ENCODE measurements at places on chromosomes 6 and 20. TPM values are rescaled to one million over a fixed set of nuclear protein-coding genes. Genes with fewer than 3 reads are reported as not detected.

HLA-DRA gene
- total RNA-seq: 92.8 TPM

MAP3K5 gene
- 17.0 TPM for total RNA-seq

HNF4A gene
- 0.10 TPM for total RNA-seq

GPR6 gene
- not detected for total RNA-seq

PBX2 gene
- total RNA-seq: 51.6 TPM

TAGAP gene
- 4.5 TPM for total RNA-seq

BPIFA1 gene
- total RNA-seq: not detected

MYLIP gene
- 59.2 TPM for total RNA-seq

TOX2 gene
- 0.89 TPM for total RNA-seq

DDX27 gene
- 22.7 TPM for total RNA-seq

CCM2L gene
- 3.0 TPM for total RNA-seq

ARID1B gene
- total RNA-seq: 108 TPM

BCAS4 gene
- 2.1 TPM for total RNA-seq

DNA sequence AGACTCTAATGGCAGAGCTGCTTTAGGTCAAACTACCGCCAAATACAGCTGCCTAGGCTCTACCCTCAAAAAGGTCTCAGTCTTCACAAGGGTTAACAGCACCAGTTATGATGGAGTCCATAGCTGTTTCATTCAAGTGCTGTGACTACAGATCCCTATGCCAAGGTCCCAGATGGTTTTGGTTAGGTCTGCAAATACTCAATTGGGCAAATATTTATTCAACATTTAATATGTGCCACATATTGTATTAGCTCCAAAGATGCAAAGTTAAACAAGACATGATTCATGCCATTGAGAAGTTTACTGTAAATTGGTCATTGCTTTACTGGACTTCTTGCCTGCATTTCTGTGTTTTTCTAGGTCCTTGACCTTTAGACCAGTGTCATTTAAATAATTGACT, 55.8 kb upstream of the TFAP2D start:
- DNase-seq: no peak

DNA sequence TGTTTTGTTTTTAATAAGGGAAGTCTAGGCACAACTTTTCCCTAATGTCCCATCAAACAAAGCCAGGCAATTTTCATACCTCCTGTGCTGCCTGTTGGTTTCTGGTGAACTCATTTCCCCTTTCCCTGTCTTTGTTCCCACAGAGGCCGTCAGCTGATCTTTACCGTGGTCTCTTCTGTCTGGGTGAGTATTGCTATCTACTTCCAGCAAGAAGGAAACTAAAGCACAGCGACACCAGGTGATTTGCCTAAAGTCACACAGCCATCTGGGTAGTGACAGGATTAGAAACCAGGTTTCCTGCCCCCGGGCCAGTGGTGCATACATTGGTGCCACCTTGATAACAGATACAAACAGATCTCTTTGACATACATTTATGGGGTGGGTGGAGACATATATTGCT, 59.6 kb downstream of the RAB44 start:
- DNase-seq: no peak

DNA sequence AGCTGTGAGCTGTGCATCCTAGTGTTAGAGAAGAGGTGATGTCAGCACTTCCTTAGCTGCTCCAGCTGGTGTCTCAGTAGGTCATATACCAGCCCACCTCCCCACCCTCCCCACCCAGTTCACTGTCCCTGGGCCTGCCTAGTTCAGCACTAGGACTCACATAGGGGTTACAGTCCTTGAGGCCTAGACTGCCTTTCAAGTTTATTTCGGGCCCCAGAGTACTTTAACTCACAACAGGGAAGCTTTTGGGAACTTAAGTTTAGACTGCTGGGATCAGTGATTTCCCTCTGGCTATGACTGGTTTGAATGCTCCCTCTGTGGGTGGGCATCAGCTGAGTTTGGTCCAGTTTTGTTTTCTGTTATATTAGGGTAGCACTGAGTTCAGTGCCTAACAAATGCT, 139.2 kb upstream of the MMS22L start:
- DNase-seq: no peak

GRCh38 chr20:63881451-63882226, 13.3 kb upstream of the DNAJC5 start:
- no peak for DNase-seq

GRCh38 chr6:48881551-48881950, 581.5 kb downstream of the MMUT start:
- DNase-seq: no peak

DNA sequence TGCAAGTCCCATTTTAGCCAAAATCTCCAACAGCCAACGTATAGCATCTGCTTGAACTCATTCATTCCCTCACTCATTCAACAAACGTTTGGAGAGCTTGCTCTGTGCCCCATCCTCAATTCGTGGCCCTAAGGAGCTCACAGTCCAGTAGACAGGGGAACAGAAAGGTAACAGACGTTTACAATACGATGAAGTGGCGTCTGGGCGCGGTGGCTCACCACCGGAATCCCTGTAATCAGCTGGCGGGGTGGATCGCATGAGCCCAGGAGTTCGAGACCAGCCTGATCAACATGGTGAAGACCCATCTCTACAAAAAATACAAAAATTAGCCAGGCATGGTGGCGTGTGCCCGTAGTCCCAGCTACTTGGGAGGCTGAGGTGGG, 790 bp upstream of the E2F1 start:
- DNase-seq: no peak

DNA sequence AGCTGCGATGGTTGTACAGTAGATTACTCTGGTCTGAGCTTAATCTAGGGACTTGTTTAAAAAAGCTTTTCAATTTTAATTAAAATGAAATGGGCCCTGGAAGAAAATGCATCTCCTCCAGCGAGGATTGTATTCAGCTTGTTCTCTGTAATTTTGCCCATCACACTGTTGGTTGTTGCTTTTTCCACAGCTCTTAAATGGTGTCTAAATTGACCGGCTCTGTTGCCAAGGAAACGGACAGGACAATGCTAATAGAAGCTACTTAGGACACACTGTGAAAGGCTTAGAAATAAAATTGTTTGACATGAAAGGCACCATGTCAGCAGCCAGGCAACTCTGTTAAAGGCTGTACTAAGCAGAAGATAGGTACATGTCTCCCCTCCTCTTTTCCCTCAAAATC, 116.7 kb upstream of the NRSN1 start:
- no peak for DNase-seq

DNA sequence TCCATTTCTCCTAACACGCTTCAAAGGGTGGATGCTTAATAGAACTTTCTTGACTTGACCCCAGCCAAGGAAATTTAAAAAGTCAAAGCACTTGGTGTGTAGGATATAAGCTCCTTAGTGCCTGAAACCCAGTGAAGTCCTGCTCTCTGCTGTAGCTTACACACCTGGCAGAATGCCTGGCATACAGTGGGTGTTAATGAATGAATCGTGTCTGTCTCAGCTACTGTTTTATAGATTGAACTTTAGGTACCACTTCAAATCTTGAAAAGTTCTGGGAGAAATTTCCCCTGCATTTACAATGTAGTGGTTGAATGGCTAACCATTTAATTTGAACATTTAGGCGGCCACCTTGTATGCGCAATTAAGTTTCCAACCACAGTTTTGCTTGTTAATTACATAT, 70.5 kb upstream of the ZNF217 start:
- DNase-seq: no peak

- no peak for DNase-seq
Measured at GRCh38 chr6:105791583-105792318, 294.4 kb upstream of the PRDM1 start.

GRCh38 chr20:42740226-42740870, 449.4 kb downstream of the PTPRT start:
- no peak for DNase-seq

DNA sequence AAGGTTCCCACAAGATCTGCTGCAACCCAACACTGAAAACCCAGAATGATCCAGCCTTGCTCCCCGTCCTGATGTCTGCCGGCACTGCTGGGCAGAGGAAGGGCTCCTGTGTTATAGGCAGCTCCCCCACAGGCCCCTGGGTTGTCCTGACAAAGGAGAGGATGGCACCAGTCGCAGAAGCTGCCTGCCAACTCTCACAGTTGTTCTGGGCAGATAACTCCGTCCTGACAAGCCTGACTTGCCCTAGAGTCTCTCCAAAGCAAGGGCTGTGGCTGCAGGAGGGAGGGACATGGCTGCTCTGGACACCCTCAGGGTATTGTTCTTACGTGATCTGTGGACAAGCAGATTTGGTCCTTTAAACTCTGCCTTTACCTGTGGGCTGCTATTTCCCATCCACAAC, 243.8 kb downstream of the CDH26 start:
- no peak for DNase-seq

DNA sequence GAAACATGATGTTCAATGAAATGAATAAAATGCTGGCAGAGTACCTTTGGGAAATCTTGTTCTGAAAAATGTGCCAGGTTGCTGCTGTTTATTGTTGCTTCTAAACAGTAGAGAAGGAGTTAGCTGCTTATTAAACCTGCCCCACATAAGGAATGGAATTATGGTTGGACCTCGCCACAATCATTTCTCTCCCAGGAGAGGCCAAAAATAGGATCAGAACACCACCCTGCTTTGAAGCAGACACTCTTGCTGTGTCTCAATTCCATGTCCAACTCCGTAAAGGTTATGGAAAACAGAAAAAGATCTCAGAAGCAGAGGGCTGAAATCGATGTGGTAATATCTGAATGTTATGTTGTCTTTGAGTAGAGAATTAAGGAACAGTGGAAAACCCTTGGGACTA, 27.9 kb downstream of the AFG1L start:
- no peak for DNase-seq

GRCh38 chr6:30782425-30783014, 38.2 kb upstream of the IER3 start:
- peak; percentile 41 for DNase-seq

DNA sequence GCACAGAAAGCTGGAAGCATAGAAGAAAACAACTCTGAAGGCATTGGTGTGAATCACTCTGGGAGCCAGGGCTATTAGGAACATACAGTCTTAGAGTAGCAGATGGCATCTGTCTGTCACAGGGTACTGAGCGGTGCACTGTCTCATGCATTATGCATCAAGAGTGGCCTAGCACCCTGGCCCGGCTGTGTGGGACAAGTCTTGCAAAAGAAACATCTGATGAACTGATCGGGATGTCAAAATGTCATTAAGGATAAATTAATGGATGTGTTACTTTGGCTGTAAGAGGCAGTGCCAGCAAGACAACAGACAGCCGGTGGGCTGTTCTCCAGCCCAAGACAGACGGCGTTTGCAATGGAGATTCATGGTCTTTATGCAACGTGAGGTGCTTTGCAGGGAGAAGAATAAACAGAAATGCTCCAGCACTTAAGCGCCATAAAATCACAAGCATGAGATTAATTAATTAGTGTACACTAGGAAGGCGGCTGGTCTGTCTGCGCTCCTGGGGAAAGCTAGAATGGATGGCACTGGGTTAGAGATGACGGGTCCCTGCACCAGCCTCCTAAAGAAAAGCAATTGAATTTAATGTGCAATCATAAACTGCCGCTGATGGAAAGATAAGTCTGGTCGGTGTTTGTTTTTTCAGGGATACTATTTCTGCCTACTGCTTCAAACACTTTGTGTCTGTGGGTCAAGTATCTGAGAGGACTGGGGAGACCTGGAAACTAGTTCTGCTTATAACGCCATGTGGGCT, 600.6 kb upstream of the CHD6 start:
- DNase-seq: no peak

DNA sequence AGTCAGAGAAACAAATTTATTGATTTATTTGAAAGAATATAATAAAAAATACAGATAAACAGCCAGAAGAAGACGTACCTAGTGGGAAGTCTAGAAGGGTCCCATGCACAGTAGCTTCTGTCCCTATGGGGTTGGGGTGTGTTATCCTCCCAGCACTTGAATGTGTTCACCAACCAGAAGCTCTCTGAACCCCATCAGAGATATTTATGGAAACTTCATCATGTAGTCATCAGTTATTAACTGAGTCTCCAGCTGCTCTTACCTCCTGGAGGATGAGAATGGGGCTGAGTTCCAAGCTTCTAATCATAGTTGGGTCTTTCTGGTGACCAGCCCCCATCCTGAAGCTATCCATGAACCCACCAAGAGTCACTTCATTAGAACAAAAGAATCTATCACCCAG, 15.4 kb upstream of the USP45 start:
- DNase-seq: no peak

DNA sequence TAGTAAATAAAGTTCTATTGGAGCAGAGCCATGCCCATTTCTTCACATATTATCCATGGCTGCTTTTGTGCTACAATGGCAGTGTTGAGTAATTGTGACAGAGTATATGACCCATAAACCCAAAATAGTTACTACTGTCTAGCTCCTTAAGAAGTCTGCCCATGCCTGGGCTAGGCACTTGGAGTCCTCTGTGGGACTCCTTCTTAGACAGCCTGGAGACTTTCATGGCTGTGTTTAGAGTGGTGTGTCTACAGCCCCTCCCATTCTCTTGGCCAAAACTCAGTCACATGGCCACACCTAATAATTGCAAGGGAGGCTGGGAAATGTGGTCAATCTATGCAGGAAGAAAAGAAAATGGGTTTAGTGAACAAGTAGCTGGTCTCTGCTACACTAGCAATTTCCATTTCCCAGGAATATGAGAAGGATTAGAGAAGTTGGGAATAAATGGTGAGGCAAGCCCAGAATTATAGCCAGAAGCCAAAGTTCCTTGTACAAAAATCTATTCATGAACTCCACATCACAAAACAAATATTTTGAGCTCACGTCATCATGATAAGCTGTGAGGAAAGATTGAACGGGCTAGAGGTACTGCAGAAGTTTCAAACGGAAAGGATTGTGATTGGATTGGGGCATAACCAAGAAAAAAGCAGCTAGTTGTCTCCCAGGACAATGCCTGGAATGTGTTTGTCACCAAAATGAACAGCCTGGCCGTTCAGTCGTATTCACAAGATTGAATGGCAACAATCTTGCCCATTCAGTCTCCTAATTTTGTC, 251.8 kb upstream of the PLN start:
- no peak for DNase-seq

GRCh38 chr6:18352842-18353241, 34.3 kb upstream of the RNF144B start:
- DNase-seq: peak; percentile 15

DNA sequence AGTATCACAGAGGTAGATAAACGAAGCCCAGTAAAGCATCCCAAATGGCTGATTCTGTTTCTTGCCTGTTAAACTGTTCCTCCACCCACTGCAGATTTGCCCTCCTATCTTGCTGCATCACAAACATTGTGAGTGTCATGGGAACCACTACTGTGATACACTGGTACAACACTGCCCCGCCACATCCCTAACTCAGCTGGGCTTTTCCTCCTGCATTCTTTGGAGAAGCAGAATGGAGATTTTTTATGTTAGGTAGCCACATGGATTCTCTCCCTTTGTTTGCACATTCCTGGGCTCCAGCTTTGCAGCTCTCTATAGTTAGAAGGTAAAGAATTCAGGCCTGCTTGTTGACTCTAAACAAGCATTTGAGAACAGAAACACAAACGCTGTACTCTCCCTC, 234.1 kb downstream of the TMEM242 start:
- no peak for DNase-seq

DNA sequence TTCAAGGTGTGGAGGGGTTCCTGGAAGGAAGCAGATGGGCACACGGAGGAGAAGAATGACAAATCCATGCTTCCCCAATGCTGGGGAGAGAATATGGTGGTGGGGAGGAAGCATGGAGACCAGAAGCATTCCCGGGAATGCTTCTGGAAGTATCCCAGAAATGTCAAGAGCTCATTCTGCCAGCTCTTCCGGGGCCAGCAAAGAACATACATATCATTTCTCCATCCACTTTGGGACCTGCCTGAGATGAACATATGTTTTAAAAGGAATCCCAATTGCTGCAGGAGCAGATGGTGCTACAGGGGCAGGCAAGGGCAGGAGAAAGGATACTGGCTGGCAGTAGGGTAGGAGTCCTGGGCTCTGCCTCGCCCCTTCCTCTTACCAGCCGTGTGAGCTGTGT, 37.9 kb upstream of the CCDC167 start:
- DNase-seq: no peak

All from skin of body (tissue), 3 donors.